ENCODE measurements at places on chromosomes 6 and 20.

DNA sequence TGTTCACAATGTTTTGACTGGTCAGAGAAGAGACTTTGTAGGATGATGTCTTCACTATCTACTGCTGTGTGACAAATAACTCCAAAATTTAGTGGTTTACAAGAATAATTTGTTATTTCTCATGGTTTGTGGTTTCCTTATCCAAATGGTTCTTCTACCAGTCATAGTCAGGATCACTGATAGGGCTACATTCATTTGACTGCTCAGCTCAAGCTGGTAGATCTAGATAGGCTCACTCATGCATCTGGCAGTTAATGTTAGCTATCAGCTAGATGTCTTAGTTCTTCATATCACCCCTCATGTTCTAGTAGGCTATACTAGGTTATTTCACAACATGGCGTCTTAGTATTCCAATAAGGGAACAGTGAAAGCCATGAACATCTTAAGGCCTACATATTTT is 131.0 kb downstream of the ID4 start:
- DNase-seq: no peak

GRCh38 chr6:75748003-75748742 is 866 bp upstream of the MYO6 start:
- no peak for DNase-seq

GRCh38 chr20:60095456-60095855 is 137.2 kb downstream of the CDH26 start:
- DNase-seq: no peak

DNA sequence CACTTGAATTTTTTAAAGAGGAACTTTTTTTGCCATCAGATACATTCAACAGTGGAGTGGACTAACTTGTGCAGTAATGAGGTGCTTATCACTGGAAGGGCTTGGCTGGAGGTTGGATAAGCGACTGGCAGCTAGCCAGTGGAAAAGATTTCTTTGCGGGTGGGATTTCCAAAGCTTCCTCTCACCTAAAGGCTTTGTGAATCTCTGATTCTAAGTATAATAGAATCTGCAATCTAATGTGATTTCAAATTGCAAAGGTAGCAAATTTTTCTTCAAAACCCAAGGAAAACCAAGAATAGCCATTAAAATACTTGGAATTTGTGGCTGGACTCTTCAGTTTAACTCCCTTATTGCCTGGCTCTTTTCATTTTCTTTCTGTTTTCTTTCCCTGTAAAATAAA is 460.4 kb upstream of the MARCKS start:
- DNase-seq: no peak

GRCh38 chr6:143023695-143024094 is 37.0 kb upstream of the AIG1 start:
- DNase-seq: no peak

DNA sequence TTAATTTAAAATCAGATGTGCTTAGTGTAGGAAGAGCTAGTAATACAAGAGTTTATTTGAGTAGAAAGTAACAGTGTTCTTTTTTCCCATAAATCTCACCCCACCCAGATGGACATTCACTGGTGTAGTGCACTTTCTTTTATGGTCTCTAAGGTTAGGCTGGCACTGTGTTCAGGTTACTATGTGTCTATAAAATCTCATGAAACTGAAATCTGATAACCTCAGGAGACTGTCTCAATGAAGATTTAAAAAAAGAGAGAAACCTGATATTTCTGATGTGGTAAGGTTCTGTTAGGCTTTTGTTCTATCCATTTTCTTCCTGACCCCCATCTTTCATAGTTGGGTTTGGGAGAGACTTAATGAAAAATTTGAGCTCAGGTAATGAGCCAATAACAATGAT is 101.2 kb upstream of the CLVS2 start:
- no peak for DNase-seq

- DNase-seq: no peak
Measured at GRCh38 chr6:20271818-20272217, 59.5 kb upstream of the MBOAT1 start.

- no peak for DNase-seq
Measured at GRCh38 chr6:106168097-106168888, 82.2 kb downstream of the PRDM1 start.

DNA sequence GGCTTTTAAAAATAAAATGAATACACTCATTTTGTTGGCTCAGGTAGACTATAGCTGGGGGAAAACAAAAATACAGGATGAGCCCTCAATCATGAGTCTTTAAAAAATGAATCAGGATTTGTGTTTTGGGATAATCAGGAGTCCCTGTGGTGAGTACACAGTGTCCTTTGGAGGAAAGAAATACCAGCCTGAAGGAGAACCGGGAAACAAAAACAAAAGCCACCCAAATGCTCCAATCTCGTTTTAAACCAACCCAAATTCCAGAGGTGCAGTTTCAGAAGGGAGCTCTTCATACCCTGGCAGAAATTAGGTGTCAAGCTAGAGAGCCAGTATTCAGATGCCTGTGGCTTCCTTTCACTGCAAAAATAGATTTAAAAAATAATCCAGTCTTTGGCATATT is 23.3 kb upstream of the FOXA2 start:
- no peak for DNase-seq

GRCh38 chr6:683742-684440 is 9.0 kb downstream of the EXOC2 start:
- DNase-seq: no peak

DNA sequence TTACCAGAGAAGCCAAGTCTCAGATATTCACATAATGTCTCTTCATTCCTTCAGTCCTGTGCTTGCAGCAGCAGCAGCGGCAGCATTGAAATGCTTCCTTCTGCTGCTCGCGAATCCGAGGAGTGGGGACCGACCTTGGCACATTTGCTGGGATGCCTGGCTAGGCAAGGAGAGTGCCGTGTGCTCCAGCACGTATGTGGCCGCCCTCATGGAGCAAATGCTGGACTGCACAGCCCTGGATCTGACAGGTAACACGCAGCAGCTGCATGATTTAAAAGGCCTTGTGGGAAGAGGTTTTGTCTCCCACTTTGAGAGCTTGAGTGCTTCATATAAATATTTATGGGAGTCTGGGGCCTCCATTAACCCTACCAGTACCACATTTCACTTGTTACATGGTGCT is 9.9 kb downstream of the MAFB start:
- DNase-seq: no peak

DNA sequence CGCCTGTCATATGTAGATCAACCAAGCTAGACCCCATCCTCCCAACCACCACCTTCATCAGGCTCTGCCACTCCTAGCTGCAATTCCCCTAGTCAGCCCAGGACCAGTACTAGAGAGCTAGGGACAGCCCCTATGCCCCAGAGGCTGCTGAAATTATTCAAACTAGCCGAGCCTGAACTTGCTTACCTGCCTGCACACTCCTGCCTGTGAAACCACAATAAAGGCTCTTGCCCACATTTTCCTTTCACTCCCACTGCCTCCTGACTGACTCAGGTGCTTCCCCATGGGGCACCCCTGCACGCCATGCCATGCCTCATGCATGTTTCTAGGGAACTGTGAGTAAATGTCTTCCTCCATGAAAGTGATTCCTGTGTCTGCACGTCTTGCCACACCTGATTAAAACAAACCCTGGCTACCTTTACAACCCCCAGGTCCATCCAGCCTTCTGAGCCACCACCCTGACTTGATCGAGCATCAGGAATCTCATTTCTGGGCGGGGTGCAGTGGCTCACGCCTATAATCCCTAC is 66.5 kb upstream of the IER3 start:
- no peak for DNase-seq

DNA sequence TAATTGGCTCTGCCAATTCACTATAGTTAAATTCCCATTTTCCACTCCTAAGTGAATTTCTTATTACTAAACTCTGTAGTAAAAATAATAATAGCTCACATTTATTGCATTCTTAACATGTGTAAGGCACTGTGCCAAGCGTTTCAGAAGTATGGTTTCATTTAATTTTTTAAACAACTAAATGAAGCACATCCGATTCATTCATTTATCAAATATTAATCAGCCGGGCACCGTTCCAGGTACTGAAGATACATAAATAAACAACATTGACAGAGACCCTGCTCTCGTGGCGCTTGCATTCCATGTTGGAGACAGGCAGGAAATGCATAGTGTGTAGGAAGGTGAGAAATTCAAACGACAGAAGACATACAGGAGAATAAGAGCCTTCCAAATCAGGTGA is 423.2 kb upstream of the JARID2 start:
- DNase-seq: no peak

DNA sequence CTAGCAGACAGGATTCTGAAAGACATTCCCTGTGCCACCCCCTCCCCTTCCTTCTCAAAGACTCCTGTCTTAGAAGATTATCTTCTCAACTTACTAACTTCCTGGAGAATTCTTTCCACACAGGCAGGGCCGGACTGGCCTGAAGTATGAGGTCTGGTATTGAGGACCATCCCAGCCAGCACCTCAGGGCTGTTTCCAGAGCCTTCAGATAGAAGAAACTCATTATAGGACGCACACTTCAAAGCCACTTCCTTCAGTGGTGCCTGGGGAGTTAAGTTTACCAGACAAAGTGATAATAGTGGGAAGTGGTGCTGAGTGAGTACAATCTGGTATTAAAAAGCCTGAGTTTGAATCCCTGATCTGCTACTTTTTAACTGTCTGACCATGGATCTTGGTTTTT is 15.6 kb downstream of the KCNS1 start:
- DNase-seq: no peak

DNA sequence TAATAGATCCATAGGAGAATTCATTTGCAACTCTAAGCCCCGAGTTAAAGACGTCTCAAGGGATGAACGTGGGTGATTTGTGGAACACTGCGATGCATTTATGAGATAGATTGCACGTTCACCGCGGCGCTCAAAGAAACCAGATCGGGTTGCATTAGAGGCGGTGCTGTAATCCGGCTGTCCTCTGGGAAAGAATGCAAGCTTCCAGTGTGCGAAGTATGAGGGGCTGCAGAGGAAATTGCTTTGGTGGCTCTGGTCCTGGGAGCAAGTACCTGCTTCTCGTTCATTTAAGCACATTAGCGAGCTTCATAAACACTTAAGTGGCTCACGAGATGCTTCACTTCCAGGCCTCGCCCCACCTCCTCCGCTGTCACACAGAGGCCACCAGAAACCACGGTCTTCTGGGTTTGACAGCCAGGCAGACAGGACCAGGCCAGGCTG is 182.3 kb downstream of the CDH4 start:
- DNase-seq: no peak

DNA sequence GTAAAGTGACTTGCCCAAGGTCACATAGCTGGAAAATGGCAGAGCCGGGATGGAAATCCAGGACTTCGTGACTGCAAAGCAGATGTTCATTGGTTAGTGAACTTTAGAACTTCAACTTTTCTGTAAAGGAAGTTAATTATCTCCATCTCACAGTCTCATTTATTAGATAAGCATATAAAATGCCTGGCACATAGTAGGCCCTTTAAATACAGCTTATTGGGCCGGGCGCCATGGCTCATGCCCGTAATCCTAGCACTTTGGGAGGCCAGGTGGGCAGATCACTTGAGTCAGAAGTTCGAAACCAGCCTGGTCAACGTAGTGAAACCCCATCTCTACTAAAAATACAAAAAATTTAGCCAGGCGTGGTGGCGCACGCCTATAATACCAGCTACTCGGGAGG is 1.7 kb upstream of the MMP9 start:
- no peak for DNase-seq

- no peak for DNase-seq
Measured at GRCh38 chr20:6095409-6095808, 27.4 kb downstream of the FERMT1 start.

DNA sequence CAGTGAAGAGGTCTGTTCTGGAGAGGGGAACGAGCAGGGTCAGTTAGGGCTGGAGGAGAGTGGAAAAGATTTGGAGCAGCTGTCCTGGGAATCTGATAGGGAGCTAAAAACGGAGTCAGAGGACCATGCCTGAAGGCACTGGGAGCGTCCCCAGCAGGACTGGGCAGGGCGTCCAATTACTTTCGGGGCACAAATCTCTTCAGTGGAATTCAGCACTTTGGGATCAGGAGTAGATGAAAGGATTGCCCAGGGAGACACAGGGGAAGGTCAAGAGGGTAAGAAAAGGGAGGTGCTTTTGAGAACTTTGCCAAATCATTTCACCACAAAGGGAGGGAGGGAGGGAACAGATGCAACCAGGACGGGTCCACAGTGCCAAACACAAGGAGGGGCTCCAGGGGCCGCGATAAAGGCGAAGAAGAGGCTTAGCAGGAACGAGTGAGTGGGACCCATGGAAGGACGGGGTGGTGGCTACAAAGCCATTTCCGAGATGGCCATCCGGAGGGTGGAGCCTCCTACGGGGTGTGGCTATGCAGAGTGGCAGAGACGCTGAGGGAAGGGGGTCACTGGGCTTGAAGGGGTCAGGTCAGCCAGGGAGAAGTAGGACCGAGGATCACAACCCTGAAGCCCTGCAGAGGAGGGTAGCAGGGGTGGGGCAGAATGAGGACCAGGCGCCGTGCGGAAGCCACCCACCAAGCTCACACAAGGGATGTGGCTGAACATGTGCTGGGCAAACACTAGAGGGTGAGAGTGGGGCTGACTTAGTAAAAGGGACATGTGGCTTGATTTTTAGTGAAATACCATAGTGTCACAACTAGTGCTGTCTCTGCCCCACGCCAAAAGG is 180.0 kb upstream of the RREB1 start:
- no peak for DNase-seq

GRCh38 chr6:75201901-75202672 is 3.8 kb downstream of the COL12A1 start:
- DNase-seq: no peak

DNA sequence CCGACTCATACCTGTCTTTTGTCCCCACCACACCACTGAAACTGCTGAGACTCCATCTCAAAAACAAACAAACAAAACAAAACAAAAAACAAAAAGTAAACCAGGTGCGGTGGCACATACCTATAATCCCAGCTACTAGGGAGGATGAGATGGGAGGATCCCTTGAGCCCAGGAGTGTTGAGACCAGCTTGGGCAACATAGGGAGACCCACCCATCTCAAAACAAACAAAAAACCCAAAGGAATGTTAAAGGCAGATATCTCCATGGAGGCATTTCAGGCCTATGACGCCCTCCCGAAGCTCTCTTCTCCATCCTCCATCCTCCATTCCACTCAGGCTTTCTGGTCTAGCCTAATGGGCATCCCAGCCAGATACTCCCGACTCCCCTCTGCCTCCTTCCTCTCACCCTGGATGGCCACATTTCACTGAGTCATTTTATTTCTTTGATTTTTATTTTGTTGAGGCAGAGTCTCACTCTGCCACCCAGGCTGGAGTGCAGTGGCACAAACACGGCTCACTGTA is 3.2 kb upstream of the SLC4A11 start:
- DNase-seq: no peak

GRCh38 chr20:39195582-39196021 is 233.5 kb downstream of the DHX35 start:
- no peak for DNase-seq

DNA sequence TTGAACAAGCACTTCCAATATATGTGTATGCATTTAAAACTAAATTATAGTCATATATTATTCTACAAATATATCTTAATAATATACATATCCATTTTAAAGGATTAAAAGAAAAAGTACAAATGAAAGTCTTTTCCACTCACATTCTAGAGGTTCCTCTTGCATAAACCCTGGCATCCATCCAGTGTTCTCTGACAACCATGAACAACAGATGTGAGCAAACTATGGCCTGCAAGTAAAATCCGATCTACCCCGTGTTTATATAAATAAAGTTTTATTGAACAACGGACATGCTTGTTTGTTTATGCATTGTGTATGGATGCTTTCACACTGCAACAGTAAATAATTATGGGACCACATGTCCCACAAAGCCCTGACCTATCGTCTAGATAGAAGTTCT is 1122.3 kb downstream of the EPHA7 start:
- DNase-seq: no peak
